ENCODE measurements at places on chromosomes 1 and 21. TPM values are rescaled to one million over a fixed set of nuclear protein-coding genes. Genes with fewer than 3 reads are reported as not detected.

The NUDC gene
- 97.9 TPM for total RNA-seq

The LEFTY2 gene
- not detected for total RNA-seq

The TRIM17 gene
- not detected for total RNA-seq

DNA sequence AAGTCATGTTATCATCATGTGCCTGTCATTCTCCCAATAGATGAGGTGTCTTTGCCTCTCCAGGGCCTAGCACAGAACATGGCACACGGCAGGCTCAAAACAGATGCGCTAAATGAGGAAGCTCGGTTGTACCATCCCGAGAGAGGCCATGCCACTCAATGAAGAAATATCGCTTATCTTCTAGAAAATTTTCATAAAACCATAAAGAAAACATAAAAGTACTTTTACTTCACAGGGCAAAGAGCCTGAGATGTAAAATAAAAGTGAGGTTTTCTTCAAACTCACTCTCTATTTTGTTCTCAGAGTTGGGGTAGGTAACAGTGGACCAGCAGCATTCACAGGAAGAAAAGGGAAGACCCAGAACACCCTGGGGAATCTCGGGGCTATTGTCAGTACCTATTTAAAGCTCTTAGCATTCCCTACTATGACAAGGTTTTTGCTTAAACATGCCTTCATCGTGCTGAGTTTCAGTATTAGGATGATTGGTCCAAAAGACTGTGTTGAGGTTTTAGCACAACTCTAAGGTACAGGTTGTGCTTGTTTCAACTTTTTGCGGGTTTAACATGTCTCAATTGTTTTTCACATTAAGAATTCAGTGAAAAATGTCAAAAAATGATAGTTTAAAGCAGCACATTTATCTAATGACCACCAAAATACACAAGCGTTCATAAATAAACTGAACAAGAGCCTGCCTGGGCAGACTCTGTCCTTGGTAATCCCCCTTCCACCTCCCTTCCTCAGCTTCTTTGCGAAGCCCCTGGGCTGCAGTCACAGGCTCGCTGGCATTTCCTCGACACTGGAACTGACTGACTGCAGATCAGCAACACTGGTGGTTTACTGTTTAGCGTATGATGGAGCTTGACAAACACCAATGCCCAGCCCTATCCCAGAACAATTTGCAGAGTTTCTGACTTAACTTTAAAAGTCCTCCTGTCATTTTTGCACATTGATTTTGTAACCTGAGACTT is 55.6 kb downstream of the COQ8A start:
- no peak for DNase-seq
- no peak overlapping the region for H3K27ac ChIP-seq
- no peaks in the 10 kb centered on the region for H3K4me1 ChIP-seq
- peaks cover 15% of the 10 kb centered on the region for H3K36me3 ChIP-seq
- no peak overlapping the region for H3K4me3 ChIP-seq

DNA sequence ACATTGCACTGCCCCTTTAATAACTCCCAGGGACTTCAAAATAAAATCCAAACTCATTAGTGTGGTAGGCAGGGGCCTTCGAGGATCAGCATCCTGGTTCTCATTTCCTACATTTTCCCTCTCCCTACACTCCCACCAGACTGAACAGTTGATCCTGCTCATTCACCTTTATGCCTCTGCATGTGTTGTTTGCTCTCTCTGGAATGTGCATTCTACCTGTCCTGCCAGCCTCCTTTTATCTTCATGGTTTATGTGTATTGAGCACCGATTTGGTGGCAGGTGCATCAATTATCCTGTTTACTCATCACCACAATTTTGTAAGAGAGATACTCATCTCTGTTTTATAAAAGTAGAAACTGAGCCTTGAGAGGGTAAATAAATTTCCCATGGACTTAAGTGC is 125.0 kb downstream of the ADSS2 start:
- H3K27ac ChIP-seq, result no peak overlapping the region
- peak; percentile 7 for DNase-seq
- H3K4me1 ChIP-seq, result peaks cover 35% of the 10 kb centered on the region
- H3K36me3 ChIP-seq, result no peaks in the 10 kb centered on the region
- no peaks in the 10 kb centered on the region for H3K27me3 ChIP-seq

DNA sequence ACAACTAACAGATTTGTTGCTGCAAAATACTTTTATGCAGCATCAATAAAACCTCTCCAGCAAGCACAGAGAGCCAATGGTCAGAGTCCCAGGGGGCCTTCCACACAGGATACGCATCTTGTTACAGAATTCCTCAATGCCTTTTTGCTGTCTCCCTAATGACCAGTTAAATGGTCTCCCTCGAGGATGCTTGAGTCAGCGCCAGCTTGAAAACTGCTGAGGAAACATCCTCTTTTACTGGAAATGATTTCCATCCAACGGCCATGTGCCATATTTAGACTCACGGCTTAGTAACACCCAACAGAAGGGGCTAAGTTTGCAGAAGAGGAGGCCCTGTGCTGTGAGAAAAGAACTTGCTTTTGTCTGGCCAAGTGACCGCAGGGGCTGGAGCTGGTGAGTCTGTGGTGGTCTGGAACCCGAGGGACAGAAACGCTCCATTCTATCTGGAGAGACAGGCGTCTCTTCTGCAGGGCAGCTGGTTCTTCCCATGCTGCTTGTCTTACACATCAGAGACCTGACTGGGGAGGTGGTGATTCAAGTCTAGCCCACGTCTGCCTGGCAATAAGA is 496.4 kb downstream of the SETD4 start:
- DNase-seq, result peak; percentile 78
- H3K36me3 ChIP-seq, result no peaks in the 10 kb centered on the region
- peaks cover 54% of the 10 kb centered on the region for H3K4me1 ChIP-seq
- H3K27me3 ChIP-seq, result no peaks in the 10 kb centered on the region
- peak overlapping the region; percentile 78 for H3K27ac ChIP-seq

GRCh38 chr1:45478121-45478814 is 12.7 kb downstream of the TESK2 start:
- DNase-seq, result peak; percentile 40
- H3K27me3 ChIP-seq, result no peaks in the 10 kb centered on the region
- H3K27ac ChIP-seq, result no peak overlapping the region
- H3K4me3 ChIP-seq, result no peak overlapping the region
- H3K4me1 ChIP-seq, result no peaks in the 10 kb centered on the region

GRCh38 chr1:88191917-88192316 is 492.2 kb upstream of the PKN2 start:
- no peak overlapping the region for H3K4me3 ChIP-seq
- H3K4me1 ChIP-seq, result no peaks in the 10 kb centered on the region
- no peaks in the 10 kb centered on the region for H3K27me3 ChIP-seq
- H3K36me3 ChIP-seq, result no peaks in the 10 kb centered on the region
- DNase-seq, result no peak

Data from SJSA1 (cell line).